ENCODE measurements at places on chromosomes 5 and 9.

DNA sequence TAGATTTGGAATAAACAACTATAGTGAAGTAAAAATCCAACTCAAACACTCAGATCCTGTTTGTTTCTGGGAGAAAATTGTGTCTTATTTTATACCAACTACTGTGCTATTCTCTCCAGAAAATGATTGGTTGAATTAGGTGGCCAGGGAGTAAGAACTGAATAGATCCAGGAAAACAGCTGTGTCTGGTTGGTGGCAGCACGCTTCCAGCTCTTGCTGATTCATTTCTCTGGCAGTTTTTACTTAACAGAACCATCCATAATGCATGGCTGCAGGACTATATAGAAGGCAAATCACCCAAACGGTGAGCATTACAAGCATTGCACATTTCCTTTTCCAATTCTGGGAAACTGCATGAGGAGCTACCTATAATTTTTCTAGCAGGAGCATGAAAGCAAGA is 29.5 kb downstream of the DMAC1 start:
- H3K4me1 ChIP-seq, result no peaks in the 10 kb centered on the region
- DNase-seq, result no peak
- H3K36me3 ChIP-seq, result no peaks in the 10 kb centered on the region
- H3K4me3 ChIP-seq, result no peak overlapping the region
- H3K27me3 ChIP-seq, result no peaks in the 10 kb centered on the region

DNA sequence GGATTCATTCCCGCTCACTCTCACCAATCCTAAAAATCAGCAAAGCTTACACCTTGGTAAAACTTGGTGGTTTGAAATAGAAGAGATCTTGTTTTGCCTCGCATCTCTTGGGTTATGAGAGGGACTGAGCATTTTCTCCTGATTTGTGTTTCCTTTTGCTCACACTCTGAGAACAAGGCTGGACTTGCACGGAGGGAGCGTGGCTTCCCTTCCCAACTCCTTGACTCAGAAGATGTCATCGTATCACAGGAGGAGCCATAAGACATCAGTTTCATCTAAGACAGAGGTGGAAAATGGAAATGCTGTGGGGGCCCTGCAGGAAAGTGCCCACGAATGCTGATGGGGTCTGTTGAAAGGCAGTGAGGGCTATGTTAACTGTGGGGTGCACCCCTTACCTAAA is 37.4 kb downstream of the CTSL start:
- no peak overlapping the region for H3K4me3 ChIP-seq
- no peaks in the 10 kb centered on the region for H3K27me3 ChIP-seq
- no peaks in the 10 kb centered on the region for H3K36me3 ChIP-seq

GRCh38 chr9:77133011-77133410 is 44.3 kb upstream of the VPS13A start:
- peaks cover 39% of the 10 kb centered on the region for H3K27me3 ChIP-seq
- H3K27ac ChIP-seq, result no peak overlapping the region
- no peaks in the 10 kb centered on the region for H3K4me1 ChIP-seq

DNA sequence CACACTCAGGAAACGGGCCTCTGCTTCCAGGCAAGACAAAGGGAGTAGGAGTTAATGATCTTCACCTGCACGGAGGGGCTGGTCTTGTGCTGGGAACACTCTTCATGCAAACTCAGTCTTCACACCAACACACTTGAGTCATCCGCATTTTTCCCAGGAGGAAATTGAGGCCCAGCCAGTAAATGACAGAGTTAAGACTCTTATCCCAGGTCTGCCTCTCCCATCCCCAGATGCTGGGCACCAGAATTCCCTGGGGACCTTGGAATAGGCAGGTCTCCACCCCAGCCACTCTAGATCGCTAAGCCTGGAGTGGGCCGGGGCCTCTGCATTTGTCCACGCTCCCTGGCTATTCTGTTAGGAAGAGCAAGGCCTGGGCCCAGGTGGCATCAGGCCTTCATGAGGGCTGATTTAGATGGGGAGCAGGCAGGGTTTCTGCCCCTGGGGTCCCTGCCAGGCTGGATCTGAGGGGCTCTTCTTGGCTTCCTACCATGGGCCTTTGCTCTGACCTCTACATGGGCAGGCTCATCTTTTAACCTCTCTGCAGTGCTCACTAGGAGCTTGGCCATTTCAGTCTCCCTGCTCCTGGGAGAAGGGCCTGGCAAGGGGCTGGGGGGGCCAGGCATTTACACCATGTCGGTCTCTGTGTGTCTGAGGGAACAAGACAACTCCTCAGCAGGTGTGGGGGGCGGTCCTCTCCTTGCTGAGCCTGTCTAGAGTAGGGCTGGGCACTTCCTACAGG is 77.3 kb downstream of the AMBP start:
- peaks cover 4% of the 10 kb centered on the region for H3K36me3 ChIP-seq
- DNase-seq, result no peak
- H3K4me3 ChIP-seq, result no peak overlapping the region
- H3K4me1 ChIP-seq, result no peaks in the 10 kb centered on the region
- no peaks in the 10 kb centered on the region for H3K27me3 ChIP-seq
- H3K27ac ChIP-seq, result no peak overlapping the region

GRCh38 chr9:38713426-38713825 is 6.5 kb downstream of the FAM240B start:
- DNase-seq, result no peak
- H3K4me3 ChIP-seq, result no peak overlapping the region
- no peaks in the 10 kb centered on the region for H3K4me1 ChIP-seq
- no peak overlapping the region for H3K27ac ChIP-seq

DNA sequence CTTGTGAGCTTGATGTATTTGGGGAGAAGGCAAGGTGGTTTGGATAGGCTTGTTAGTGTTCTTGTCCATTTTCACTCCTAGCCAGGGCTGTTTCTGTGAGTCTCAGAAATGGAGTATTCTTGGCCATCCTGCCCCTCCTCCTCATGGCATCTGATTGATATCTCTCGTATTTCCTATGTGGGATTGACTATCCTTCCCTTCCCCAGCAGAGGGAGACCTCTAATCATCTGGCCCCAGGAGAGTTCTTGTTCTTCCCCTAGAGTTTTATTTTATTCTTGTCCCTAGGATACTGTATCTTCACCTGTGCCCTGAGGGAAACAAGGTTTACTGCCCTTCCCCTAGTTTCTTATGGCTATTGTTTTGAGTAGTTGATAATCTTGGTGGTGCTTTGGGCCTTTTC is 114.4 kb downstream of the VPS13A start:
- H3K27ac ChIP-seq, result no peak overlapping the region
- no peaks in the 10 kb centered on the region for H3K27me3 ChIP-seq
- DNase-seq, result peak; percentile 15
- H3K36me3 ChIP-seq, result no peaks in the 10 kb centered on the region
- H3K4me1 ChIP-seq, result no peaks in the 10 kb centered on the region
- no peak overlapping the region for H3K4me3 ChIP-seq

GRCh38 chr5:136047858-136048257 is 19.1 kb downstream of the TGFBI start:
- DNase-seq, result no peak
- peaks cover 26% of the 10 kb centered on the region for H3K4me1 ChIP-seq
- H3K27ac ChIP-seq, result no peak overlapping the region
- peaks cover 12% of the 10 kb centered on the region for H3K36me3 ChIP-seq
- no peaks in the 10 kb centered on the region for H3K27me3 ChIP-seq
- H3K4me3 ChIP-seq, result no peak overlapping the region

- peaks cover 4% of the 10 kb centered on the region for H3K36me3 ChIP-seq
- no peak overlapping the region for H3K27ac ChIP-seq
- no peaks in the 10 kb centered on the region for H3K27me3 ChIP-seq
- H3K4me1 ChIP-seq, result peaks cover 11% of the 10 kb centered on the region
- no peak for DNase-seq
- no peak overlapping the region for H3K4me3 ChIP-seq
Observed at GRCh38 chr5:82105457-82105856, 133.6 kb downstream of the ATG10 start.

GRCh38 chr5:59275510-59276324 is 617.8 kb downstream of the PDE4D start:
- H3K36me3 ChIP-seq, result peaks cover 8% of the 10 kb centered on the region
- peak; percentile 12 for DNase-seq
- peak overlapping the region; percentile 83 for H3K4me3 ChIP-seq
